ENCODE measurements at places on chromosomes 5 and 9.

GRCh38 chr5:64077589-64077988 lies 88.1 kb upstream of the RNF180 start:
- DNase-seq: no peak

GRCh38 chr9:132163457-132163875 lies 1.6 kb downstream of the NTNG2 start:
- no peak for DNase-seq

GRCh38 chr9:87236546-87236945 lies 261.1 kb upstream of the DAPK1 start:
- DNase-seq: no peak

DNA sequence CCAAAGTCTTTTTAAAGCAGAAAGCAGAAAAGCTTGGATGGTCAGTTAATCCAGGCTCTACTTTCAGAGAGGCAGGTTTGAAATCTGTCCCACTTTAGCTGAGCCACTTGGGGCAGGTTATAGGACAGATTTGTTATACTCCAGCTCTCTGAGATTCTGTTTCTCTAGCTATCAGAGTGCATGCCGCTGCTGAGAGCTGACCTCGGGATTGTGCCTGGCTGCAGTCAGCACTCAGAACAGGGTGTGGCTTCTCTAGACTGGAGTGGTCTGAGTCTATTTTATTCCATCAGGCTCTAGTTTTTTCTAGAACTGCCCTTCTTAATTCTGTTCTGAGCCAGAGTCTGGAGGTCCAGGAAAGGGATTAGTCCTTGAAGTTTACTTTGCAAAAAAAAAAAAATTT lies 67.7 kb downstream of the NDFIP1 start:
- DNase-seq: no peak

DNA sequence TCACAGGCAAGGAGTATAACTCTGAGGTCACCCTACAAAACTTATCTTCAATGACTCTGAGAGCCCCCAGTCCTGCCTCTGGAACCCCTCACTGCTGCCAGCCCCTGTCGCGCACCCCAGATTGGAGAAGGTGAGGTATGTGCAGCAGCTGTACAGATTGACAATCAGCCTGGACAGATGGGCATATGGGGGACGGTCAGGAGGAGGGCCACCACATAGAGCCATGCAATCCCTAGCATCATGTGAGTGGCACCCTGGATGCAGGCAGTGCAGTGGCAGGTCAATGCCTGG lies 90.1 kb downstream of the LMX1B start:
- no peak for DNase-seq

DNA sequence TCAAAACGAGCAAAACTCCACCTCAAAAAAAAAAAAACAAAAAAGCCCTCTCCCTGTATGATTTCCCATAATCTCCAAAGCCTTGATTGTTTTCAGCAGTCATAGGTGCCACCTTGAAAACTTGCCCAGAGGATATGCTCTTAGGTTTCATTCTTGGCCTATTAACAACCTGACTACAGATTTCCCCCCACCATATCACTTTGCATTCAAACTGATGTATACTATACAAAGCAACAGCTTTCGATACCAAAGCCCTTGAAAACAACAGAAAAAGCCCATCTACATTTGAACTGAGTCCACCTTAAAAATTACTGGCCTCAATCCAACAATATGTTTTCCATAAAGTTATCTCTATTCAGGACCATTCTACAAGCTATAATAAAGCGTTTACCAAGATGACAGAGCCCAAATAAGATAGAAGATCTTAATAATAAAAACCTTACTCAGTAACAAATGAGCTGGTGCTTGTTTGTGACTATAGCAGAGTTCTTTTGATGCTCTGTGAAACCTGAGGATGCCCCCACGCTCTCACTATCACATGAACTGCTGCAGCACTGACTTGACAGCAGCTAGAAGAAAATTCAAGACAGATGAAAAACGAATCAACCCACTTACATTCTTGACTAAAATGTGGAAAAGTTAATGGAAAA lies 44.4 kb downstream of the FNBP1 start:
- no peak for DNase-seq

DNA sequence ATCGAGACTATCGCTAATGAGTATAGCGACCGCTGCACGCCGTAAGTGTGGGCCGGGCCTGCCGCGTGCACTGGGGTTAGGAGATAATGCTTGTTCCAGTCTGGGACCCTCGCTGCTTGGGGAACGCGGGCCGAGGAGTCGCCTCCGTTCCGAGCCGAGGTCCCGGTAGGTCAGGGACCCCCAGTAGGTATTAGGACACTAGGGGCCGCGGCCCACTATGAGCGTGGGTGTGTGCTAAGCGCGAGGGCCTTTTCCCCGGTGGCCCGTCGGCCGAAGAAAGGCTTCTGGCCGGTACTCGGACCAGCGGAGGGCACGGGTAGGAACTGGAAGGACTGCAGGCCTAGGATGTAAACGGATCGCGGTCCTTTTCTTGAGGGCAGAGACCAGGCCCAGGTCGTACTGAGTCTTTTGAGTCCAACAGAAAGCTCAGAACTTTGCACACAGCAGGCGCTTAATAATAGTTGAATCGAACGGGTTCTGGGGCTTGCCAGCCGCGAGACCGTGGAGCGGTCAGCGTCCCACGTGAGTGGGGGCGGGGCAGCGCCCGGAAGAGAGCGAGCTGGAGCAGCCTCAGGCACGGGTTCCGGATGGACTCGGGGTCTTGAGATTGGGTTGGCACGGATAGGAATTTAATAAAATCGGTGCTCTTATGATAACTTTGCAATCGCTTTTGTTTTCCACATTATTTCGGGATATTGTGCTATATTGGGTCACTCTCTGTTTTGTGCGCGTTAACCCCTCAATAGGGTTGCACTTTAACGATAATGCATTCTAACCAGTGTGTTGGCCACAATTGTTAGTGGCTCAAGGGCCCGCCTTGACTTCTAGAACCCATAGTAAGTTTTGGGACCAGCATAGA lies 733 bp downstream of the HSPA4 start:
- peak; percentile 59 for DNase-seq

DNA sequence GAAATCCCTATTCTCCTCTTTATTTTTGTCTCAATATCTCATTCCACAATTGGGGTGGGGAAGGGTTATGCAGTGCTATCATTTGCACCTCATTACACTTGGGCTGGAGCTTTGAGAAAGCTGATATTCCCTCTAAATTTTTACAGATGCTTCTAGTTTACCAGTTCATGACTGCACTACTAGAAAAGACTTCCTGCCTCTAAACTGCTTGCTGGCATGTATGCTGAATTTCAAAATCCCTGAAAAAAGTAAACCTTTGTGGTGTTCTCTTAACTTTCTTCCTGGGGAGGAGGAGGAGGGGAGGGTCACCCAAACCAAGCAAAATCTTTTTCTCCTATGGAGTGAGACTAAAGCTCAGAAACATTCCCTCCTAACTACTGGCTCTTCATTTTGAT lies 45.1 kb downstream of the BNC2 start:
- DNase-seq: no peak

DNA sequence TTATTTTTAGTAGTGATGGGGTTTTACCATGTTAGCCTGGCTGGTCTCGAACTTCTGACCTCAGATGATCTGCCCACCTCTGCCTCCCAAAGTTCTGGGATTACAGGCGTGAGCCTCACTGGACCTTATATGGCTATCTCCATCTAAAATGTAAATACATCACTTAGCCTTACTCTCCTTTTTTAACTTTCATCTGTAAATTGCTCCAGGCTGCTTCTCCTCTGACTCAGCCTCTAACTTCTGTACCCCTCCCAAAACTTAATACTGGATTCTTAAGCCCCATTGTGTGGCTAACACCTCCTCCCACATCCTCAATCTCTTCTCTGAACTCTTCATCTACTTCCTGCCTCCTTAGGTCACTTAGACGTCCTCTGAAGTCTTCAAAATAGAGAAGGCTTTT lies 4.0 kb downstream of the SNX30 start:
- DNase-seq: no peak

DNA sequence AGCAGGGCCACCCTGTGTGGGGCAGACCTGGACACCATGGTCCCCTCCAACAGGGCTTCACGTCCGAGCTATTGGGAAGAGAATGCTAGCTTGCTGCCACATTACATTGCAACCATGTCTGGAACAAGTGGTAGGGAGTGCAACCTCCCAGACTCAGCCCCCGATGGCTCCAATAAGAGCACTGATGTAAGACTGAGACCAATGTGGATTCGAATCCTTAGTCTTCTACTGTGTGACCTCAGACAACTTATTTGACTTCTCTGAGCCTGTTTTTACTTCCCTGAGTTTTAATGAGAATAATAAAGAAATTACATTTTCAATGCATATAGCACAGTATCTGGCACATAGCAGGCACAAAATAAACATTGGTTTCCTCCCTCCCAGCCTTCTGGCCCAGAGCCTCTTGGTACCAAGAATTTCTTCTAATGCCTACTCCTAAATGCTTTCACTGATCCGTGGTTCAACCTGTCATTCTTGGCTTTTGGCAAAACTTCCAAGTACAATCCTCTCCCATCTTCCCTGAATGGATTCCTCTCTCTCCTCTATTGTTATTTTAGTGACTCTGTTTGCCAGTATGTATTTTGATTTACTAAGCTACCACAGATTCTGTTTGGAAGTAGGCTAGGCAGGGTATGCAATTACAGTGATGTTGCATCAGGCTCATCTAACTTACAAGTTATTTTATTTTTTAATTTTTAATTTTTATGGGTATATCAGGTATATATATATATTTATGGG lies 34.6 kb upstream of the COL15A1 start:
- no peak for DNase-seq

DNA sequence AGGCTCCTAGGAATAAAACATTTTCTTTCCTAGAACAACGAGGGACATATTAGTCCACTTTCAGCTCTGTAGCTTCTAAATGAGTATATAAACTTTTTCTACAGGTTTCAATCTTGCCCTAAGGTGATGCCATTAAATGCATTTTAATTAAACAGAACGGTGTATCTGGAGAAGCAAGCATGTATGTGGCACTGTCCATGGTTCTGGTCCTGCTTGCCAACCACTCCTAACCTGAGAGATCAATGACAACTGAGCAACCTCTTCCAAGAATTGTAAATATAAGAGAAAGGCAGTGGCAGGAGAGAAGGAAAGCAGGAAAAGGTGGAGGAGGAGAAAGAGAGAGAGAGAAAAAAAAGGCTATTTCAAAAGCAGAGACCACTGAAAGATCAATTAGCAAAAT lies 95.6 kb upstream of the SPOCK1 start:
- DNase-seq: no peak

DNA sequence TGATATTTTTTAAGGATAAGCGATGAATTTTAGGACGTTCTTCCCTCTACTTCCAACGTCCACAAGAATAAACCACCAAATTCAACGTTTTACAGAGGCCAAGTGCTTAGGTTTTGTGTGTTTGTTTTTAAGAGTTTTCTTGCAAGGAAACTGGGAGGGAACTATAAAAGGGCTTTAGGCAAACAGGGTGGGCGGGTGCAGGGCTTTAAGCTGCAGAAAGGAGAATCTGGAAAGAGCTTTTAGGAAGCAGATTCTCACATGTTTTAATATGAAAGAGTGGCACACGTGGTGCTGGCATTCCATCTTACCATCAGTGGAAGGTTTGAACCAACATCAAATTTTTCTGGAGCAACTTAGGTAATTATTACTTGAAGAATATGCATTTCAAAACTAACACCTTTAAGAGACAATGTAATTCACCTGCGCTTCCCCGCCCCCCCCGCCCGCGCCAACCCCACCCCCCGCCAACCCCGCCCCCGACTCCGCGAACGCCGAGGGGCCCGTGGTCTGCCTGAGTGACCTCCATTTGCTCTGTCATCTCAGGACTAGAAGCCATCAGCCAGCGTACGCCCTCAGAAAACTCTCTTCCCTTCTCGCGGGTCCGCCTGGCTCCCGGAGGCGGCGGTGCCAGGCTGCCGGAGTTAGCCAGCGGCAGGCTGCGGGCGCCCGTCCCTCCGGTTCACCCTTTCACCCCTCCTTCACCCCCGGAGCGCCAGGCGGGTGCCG lies 911 bp upstream of the PIK3R1 start:
- no peak for DNase-seq

GRCh38 chr5:96506866-96507527 lies 73.9 kb upstream of the PCSK1 start:
- no peak for DNase-seq

DNA sequence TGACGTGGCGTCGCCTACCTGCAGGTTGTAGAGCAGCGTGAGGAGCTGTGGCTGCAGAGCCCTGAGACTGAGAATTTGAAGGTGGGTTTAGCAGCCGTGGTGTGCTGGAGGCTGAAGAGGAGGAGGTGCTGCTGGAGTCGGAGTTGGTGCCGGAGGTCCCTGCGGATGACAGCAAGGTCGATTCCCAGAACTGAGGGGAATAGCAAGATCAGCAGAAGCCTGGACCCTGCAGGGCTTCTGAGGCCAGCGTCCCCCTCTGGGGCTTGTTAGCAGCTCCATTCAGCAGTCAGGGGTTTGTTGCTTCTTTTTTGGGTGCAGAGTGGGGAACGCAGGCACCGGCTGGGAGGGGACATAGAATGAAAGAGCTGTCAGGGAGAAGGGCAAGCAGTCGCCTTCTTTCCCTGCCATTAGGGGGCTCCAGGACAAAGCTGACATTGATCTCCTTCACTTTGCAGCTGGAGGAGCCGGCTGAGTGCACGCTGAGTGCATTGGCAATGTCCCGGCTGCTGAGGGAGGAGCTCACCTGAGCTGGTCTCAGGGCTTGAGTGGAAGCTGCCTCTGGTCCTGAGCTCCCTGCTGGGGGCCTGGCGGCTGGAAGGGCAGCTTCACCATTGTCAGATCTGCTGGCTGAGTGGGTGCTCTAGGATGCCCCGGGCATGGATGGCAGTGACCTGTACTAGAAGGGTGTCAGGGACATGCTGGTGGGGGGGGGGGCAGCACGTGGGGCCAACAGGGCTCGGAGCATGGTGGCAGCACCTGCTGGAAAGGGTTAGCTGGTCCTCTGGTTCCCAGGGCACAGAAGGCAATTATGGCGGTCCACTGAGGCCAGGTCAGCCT lies 20.8 kb downstream of the OBP2B start:
- no peak for DNase-seq

GRCh38 chr5:32259033-32259432 lies 53.7 kb downstream of the MTMR12 start:
- DNase-seq: no peak

Measured in stimulated activated CD8-positive, alpha-beta memory T cell treated with anti-CD3 and anti-CD28 coated beads, Interleukin-7, amount 100 ng/mL, for 48 hours (primary cell).